ENCODE measurements at places on chromosomes 5 and 9. TPM values are rescaled to one million over a fixed set of nuclear protein-coding genes. Genes with fewer than 3 reads are reported as not detected.
A peak's percentile ranks its signal among the peaks of the same experiment; 100 is the strongest.

- H3K27ac ChIP-seq = no peak overlapping the region
- no peak for DNase-seq
- no peak overlapping the region for H3K4me3 ChIP-seq
- H3K27me3 ChIP-seq = no peaks in the 10 kb centered on the region
- H3K4me1 ChIP-seq = no peaks in the 10 kb centered on the region
Observed at GRCh38 chr9:120258096-120258495, 321.9 kb downstream of the CDK5RAP2 start.

Gene CYLC2
- polyA plus RNA-seq = not detected

- H3K36me3 ChIP-seq = no peaks in the 10 kb centered on the region
- no peak overlapping the region for H3K27ac ChIP-seq
- H3K4me1 ChIP-seq = no peaks in the 10 kb centered on the region
- DNase-seq = no peak
Observed at GRCh38 chr5:106801554-106801953, 869.2 kb downstream of the EFNA5 start.

DNA sequence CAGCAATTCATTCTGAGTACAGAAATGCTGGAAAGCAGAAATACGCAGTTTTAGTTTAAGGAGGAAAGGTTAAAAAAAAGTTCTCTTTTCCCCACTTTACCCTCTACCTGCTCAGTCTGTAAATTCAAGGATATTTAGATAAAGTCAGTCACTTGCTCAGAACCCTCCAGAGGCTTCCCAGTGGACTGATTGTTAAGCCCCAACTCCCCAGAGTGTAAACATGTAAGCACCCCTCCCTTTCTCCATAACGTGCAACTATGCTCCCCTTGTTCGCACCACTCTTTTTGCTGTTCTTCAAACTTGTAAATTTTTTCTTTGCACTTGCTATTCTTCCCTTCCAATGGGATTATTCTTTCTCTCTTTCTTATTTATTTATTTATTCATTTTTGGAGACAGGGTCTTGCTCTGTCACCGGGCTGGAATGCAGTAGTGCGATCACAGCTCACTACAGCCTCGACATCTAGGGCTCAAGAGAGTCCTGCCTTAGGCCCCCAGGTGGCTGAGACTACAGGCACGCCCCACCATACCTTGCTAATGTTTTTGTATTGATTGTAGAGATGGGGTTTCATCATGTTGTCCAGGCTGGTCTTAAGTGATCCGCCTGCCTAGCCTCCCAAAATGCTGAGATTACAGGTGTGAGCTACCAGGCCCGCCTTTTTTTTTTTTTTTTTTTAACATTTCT lies 32.5 kb upstream of the ERBIN start:
- H3K36me3 ChIP-seq = no peaks in the 10 kb centered on the region
- H3K4me3 ChIP-seq = no peak overlapping the region
- no peak overlapping the region for H3K27ac ChIP-seq
- no peak for DNase-seq

DNA sequence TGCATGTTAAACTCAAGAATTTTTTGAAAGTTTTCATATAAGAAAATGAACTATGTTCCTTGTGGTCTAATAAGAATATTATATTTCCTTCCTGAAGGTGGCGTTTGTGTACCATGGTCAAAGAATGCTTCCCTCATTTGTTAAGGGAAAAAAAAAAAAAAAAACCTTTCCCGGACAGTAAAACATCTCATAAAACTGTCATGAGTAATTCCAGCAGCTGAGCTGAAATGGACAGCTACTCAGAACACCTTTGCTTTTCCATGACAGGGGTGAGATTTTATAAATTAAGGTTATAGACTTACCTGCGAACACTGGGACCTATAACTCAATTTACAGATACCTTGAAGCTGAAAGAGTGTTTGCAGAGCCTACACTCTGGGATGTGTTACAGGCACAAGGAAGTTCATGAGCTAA lies 113.2 kb upstream of the RANBP3L start:
- no peak overlapping the region for H3K4me3 ChIP-seq
- H3K4me1 ChIP-seq = no peaks in the 10 kb centered on the region
- no peaks in the 10 kb centered on the region for H3K36me3 ChIP-seq
- H3K27ac ChIP-seq = no peak overlapping the region
- no peaks in the 10 kb centered on the region for H3K27me3 ChIP-seq

Gene NR2F1-AS1
- polyA plus RNA-seq = not detected

DNA sequence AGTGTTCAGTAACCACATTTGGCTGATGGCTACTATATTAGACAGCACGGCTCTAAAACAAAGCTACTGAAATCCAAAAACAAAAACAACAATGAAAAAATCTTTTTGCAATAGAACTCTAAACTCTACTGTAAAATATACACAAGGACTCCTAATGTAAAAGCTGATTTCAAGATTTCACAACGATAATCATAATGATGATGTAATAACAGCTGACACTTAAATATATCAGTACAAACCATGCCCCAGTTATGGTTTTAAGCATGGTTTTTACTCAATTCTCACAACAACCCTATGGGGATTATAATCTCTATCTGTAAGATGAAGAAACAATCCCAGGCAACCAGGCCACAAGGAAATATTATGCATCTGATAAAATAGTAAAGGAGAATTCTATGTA lies 3.3 kb downstream of the ZNF300 start:
- H3K4me3 ChIP-seq = no peak overlapping the region
- H3K27ac ChIP-seq = no peak overlapping the region
- DNase-seq = no peak
- no peaks in the 10 kb centered on the region for H3K4me1 ChIP-seq
- peaks cover 19% of the 10 kb centered on the region for H3K36me3 ChIP-seq
- H3K27me3 ChIP-seq = no peaks in the 10 kb centered on the region

Gene TMEM174
- polyA plus RNA-seq = not detected

- H3K36me3 ChIP-seq = no peaks in the 10 kb centered on the region
- DNase-seq = no peak
- H3K27me3 ChIP-seq = no peaks in the 10 kb centered on the region
- no peak overlapping the region for H3K4me3 ChIP-seq
Observed at GRCh38 chr9:99079542-99079941, 25.4 kb upstream of the TGFBR1 start.

- H3K4me3 ChIP-seq = no peak overlapping the region
- peaks cover 9% of the 10 kb centered on the region for H3K4me1 ChIP-seq
- H3K36me3 ChIP-seq = peaks cover 2% of the 10 kb centered on the region
- DNase-seq = no peak
- no peak overlapping the region for H3K27ac ChIP-seq
Observed at GRCh38 chr9:120899490-120900068, 22.6 kb upstream of the PHF19 start.

DNA sequence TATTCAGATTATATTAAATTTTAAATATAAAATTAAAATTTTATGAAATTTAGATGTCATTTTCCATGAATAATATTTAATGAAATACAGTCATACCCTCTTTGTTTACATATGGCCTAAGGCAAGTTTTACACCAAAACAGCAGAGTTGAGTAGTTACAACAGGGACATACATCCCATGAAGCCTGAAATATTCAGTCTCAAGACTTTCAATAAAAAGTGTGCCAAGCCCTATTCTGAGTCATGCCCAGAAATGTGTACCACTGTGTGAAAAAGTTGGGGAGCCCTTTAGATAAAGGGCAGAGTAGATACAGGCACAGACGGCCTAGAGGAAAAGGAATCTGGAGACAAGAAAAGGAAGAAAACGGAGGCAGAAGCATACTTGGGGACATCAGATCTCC lies 261.3 kb downstream of the SGCD start:
- no peaks in the 10 kb centered on the region for H3K4me1 ChIP-seq
- no peak overlapping the region for H3K27ac ChIP-seq
- no peaks in the 10 kb centered on the region for H3K36me3 ChIP-seq
- no peaks in the 10 kb centered on the region for H3K27me3 ChIP-seq
- H3K4me3 ChIP-seq = no peak overlapping the region

GRCh38 chr5:177427919-177428573 lies 1.6 kb downstream of the GRK6 start:
- peaks cover 75% of the 10 kb centered on the region for H3K4me1 ChIP-seq
- peak; percentile 72 for DNase-seq
- peak overlapping the region; percentile 98 for H3K27ac ChIP-seq
- no peaks in the 10 kb centered on the region for H3K27me3 ChIP-seq

DNA sequence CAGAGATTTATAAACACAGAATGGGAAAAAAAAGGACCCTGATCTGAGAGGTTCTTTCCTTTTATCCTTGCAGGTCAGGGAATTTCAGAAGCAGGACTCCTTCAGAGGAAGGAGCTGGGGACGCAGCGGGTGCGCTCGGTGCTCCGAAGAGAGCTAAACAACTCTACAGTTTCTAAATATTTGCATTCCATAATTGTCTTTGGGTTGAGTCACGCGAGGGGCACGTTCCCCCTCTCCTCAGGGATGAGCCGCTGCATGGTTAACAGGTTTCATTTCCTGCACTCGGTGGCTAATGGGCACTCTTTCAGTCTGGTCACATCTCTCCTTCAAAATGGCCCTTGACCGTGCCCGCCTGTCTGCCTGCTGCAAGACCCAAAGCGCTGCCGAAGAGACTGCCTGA lies 165.0 kb upstream of the HMHB1 start:
- no peaks in the 10 kb centered on the region for H3K4me1 ChIP-seq
- H3K36me3 ChIP-seq = no peaks in the 10 kb centered on the region
- no peak overlapping the region for H3K4me3 ChIP-seq
- DNase-seq = no peak

DNA sequence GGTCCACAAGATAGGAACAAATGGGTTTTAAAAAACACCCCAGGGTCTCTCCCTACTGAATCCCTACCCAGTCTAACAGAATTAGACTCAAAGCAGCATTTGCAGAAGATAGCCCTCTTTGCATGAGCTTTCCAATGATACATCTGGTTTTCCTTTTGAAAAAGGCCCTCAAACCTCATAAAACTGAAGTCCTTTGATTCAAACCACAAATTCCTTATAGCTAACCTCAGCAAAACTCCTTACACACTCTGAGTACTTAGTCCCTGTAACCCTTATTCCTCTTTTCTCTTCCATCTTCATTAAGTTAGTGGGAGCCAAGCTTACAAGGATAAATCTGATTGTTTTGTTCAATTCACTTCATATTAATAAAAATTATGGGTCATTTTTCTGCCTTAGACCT lies 90.5 kb upstream of the TNC start:
- no peaks in the 10 kb centered on the region for H3K4me1 ChIP-seq
- DNase-seq = no peak

DNA sequence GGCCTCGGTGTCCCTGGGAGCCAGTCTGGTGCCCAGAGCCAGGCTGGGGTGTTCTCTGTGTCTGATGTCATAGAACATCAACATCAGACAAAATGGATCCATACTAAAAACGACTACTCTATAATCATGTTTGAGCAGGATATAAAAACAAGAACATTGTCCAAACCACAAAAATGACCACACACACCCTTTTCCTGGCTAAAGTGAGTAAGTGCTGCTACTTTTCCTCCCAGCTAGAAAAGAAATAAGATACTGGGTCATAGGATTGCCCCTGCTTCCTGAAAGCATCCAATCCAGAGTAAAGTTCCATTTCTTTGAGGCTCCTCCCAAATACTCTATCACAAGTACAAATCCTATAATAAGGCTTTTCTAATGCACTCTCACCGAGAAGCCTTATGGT lies 19.7 kb upstream of the TRAF1 start:
- H3K27ac ChIP-seq = no peak overlapping the region
- H3K4me1 ChIP-seq = peaks cover 24% of the 10 kb centered on the region
- DNase-seq = no peak
- no peaks in the 10 kb centered on the region for H3K27me3 ChIP-seq

Gene FGFR4
- 0.20 TPM for polyA plus RNA-seq

- H3K4me1 ChIP-seq = peaks cover 9% of the 10 kb centered on the region
- no peak overlapping the region for H3K4me3 ChIP-seq
- H3K27ac ChIP-seq = no peak overlapping the region
- H3K36me3 ChIP-seq = no peaks in the 10 kb centered on the region
- no peak for DNase-seq
Observed at GRCh38 chr9:86503314-86503713, 149.1 kb upstream of the TUT7 start.

DNA sequence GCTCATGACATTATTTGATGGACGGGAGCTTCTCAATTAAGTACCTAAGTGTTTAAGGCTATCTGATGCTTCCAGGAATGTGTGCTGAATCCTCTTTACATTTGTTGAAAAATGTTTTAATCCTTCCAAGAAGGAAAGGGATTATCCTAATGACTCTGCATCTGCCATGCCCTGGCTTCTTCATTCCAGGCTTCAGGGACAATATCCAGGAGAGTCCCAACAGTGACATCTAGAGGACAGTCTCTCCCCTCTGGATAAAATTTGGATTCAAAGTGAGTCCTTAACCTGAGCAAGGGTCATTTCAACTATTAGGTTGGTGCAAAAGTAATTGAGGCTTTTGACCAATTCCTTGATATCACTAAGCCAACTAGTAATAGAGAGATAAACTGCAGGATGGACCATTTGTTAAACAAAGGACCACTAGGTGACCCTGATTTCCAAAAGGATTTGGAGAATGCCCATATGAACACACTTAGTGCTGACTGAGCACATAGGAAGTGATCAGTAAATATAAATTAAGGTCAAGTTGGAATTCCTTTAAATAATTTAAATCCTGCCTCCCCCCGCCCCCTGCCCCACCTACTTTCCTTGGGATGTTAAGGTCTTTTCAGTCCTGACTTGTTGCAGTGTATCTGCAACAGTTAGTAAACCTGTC lies 19.1 kb downstream of the TNFSF8 start:
- no peak for DNase-seq
- peaks cover 55% of the 10 kb centered on the region for H3K36me3 ChIP-seq
- no peak overlapping the region for H3K27ac ChIP-seq
- peaks cover 7% of the 10 kb centered on the region for H3K4me1 ChIP-seq

Gene TLX3
- polyA plus RNA-seq = not detected

DNA sequence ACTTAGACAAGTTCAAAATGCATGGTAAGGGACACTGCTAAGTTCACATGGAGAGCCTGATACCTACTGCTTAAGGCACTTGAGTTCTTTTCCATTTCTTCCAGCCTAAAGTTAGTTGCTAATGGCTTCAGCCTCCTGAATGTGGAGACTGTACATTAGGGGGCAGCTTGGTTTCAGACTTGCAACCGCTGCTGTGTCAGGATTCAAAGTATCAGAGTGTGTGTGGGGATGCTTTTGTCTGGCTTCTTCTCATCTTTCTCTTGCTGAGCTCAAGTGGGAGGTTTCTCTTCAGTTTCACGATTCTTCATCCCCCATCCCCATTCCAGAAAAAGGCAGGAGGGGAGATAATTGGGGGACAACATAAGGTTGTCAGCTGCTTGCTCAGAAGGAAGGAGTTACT lies 49.4 kb downstream of the ATP10B start:
- H3K36me3 ChIP-seq = no peaks in the 10 kb centered on the region
- H3K27ac ChIP-seq = no peak overlapping the region
- no peak for DNase-seq

- peaks cover 5% of the 10 kb centered on the region for H3K36me3 ChIP-seq
- no peak overlapping the region for H3K27ac ChIP-seq
- H3K4me3 ChIP-seq = no peak overlapping the region
- no peaks in the 10 kb centered on the region for H3K27me3 ChIP-seq
Observed at GRCh38 chr9:112382501-112383364, 2.8 kb downstream of the HSDL2 start.

- H3K36me3 ChIP-seq = peaks cover 51% of the 10 kb centered on the region
- no peaks in the 10 kb centered on the region for H3K4me1 ChIP-seq
- no peak for DNase-seq
- H3K27ac ChIP-seq = no peak overlapping the region
Observed at GRCh38 chr5:1060535-1060981, 51.3 kb downstream of the SLC12A7 start.

Gene PCDHGA4
- not detected for polyA plus RNA-seq

Gene SHISAL2B
- not detected for polyA plus RNA-seq

- DNase-seq = no peak
- H3K27me3 ChIP-seq = peaks cover 57% of the 10 kb centered on the region
- H3K36me3 ChIP-seq = no peaks in the 10 kb centered on the region
- no peak overlapping the region for H3K27ac ChIP-seq
- no peak overlapping the region for H3K4me3 ChIP-seq
Observed at GRCh38 chr5:115815693-115816225, 700 bp downstream of the CDO1 start.

Gene CPEB4
- polyA plus RNA-seq = 14.2 TPM
